A549 treated with ZK216348 at 1 μM for 4 hours (cell line): ENCODE measurements at places on chromosomes 16 and 17. TPM values are rescaled to one million over a fixed set of nuclear protein-coding genes. Genes with fewer than 3 reads are reported as not detected.

SLC5A11 gene
- 0.42 to 0.73 TPM (median 0.60 TPM) in 5 replicates for total RNA-seq

ZCCHC14 gene
- 5.2 to 9.6 TPM (median 9.3 TPM) in 5 replicates for total RNA-seq

APOBR gene
- total RNA-seq = 0.07 to 0.08 TPM (median 0.08 TPM) in 3 of 5 replicates, not detected in the others

ACSF2 gene
- 11.3 to 16.0 TPM (median 13.0 TPM) in 5 replicates for total RNA-seq

CDT1 gene
- total RNA-seq = 16.4 to 34.7 TPM (median 30.6 TPM) in 5 replicates

CLEC18C gene
- 0.08 to 0.16 TPM (median 0.12 TPM) in 3 of 5 replicates, not detected in the others for total RNA-seq

HOXB6 gene
- 3.3 to 7.9 TPM (median 6.5 TPM) in 5 replicates for total RNA-seq

SPNS2 gene
- total RNA-seq = 7.0 to 12.1 TPM (median 10.4 TPM) in 5 replicates

ZP2 gene
- total RNA-seq = not detected in 5 replicates

PRDM7 gene
- total RNA-seq = not detected in 5 replicates

C16orf46 gene
- total RNA-seq = 0.26 to 1.4 TPM (median 0.86 TPM) in 5 replicates

ZNF597 gene
- total RNA-seq = 0.85 to 1.3 TPM (median 0.95 TPM) in 5 replicates

VTN gene
- total RNA-seq = 16.2 to 21.8 TPM (median 18.5 TPM) in 5 replicates

SLC13A5 gene
- total RNA-seq = 0.11 to 0.40 TPM (median 0.20 TPM) in 4 of 5 replicates, not detected in the other

LGALS3BP gene
- 66.0 to 83.9 TPM (median 74.0 TPM) in 5 replicates for total RNA-seq

CDRT15L2 gene
- not detected in 5 replicates for total RNA-seq

RPL38 gene
- total RNA-seq = 2,416 to 3,988 TPM (median 2,703 TPM) in 5 replicates

LRRC37A gene
- total RNA-seq = 0.67 to 1.2 TPM (median 0.75 TPM) in 5 replicates

CLDN6 gene
- total RNA-seq = 0.20 to 0.56 TPM (median 0.41 TPM) in 4 of 5 replicates, not detected in the other

METTL2A gene
- 26.1 to 31.7 TPM (median 29.0 TPM) in 5 replicates for total RNA-seq

KRT20 gene
- 0.18 to 0.61 TPM (median 0.31 TPM) in 5 replicates for total RNA-seq

FBXO47 gene
- not detected in 5 replicates for total RNA-seq

CSH2 gene
- not detected in 5 replicates for total RNA-seq

HIGD1B gene
- not detected in 5 replicates for total RNA-seq

KRT28 gene
- not detected in 5 replicates for total RNA-seq

TNP2 gene
- not detected in 5 replicates for total RNA-seq

AHSP gene
- not detected in 5 replicates for total RNA-seq

CTRB1 gene
- not detected in 5 replicates for total RNA-seq

KRT12 gene
- total RNA-seq = not detected in 5 replicates

TPSAB1 gene
- not detected in 5 replicates for total RNA-seq
